Hematopoietic multipotent progenitor cell treated with erythropoietin and hydrocortisone succinate and interleukin-3 and kit ligand, for 6 days (in vitro differentiated cells): ENCODE measurements at places on chromosomes 12 and 14.

DNA sequence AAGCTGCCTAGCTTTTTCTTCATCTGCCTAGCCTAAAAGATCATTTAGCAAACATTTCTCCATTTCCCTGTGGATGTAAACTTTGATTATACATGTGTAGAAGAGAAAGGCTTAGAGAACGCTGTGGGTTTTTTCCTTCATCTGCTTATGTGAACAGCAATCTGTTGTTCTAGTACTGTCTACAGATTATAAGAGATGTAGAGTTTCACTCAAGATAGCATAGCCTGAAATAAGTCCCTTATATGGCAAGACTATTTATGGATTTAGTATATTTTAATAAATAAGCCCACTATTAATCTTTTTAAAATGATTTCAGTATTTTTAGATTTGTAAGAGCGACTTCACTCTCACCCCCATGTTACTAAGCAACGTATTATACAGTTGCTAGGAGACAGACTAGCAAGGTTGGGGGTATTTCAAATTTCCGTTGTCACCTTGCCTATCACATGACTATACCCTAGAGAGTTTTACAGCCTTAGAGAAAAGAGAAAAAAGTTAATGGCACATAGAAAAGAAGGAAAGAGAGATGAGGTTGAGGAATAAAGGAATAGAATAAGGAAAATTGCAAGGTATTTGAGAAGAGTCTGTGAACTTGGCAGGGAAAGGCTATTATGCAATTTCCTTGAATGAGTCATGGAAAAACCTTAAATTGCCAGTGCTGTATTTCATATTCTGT, 12.2 kb upstream of the TUBA1A start:
- DNase-seq, result peak; percentile 63

DNA sequence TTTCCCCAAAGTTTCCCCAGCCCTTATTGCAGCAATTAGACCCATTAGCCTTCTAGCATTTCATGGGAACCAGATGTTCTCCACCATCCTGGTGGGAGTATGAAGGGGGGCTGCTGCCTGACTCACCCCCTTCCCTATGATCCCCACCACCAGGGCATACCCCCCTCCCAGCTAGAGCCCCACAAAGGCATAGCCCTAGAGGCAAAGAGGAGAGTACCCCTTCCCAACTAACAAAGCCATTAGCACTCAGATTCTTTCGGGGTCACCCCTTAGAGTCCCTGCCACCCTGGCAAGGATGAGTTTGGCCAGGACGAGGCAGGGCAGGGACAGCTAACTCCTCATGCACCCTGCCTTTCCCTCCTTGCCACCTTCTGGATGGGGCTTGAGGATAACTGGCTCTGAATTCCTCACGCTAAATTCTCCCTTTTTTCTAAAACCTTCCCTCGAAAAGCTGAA, 9.2 kb downstream of the RARG start:
- DNase-seq, result no peak

DNA sequence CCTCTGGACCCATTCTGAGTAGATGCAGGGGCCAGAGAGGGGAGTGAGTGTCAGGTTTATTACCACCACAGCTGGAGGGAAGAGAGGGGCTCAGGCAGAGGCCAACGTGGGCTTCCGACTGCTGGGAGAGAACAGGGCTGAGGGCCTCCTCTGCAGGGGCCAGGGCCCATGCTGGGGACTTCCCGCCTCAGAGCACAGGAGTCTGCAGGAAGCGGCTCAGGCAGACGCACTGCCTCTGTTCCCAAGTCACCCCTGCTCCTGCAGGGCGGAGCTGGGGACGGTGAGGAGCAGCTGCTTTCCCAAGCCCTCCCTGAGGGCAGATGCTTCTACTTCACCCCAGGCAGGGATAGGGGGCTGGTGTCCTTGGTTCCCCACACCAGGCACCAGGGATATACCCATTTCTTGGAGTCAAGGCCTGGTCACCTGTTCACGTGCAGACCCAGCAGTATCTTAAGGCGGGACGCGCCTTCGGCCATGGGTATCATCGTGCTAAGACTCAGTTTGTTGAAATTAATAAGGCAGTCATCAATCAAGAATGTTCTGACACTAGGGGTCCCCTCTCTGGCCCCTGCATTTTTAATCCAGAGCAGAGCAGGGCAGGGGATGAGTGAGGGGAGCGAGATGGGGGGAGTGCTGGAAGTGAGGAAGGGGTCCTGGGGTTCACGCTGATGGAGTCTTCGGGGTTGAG, 100.0 kb downstream of the PIWIL1 start:
- no peak for DNase-seq

DNA sequence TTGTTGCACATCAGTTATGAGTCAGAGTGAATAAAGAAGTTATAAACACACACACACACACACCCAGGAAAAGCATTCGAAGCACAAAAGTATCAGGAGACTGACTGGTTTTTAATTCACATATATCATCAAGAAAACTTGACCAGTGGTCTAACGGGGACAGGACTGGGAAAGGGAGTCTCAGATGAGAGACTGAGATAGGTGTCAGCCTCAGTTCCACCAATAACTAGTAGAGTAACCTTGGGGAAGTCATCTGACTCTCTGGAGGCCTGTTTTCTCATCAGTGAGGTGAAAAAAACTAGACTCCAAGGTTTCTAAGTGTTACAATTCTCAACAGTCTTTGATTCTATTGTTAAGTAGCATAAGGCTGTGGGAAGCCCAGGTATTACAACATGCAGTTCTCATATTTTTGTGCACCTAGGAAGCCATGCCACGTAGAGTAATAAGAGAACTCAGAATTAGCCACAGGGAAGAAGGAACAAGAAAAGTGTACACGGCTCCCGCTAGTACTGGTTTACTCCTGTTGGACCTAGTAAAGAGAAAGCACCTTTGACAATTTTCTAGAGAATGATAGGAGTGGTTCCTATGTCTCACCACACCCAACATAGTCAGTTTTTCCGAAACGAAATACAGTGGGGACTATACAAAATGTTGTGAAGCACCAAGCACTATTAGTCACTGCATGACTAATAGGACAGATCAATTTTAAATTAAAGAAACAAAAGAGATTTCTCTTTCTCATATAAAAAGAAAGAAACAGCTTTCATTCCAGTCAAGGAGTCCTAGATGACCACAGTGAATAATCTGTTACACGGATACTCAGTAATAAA, 5.0 kb downstream of the PPTC7 start:
- DNase-seq, result peak; percentile 65

- DNase-seq, result no peak
Observed at GRCh38 chr12:50102646-50103309, 1.0 kb upstream of the GPD1 start.

- DNase-seq, result no peak
Observed at GRCh38 chr12:87794854-87795253, 234.3 kb downstream of the C12orf50 start.

- no peak for DNase-seq
Observed at GRCh38 chr14:80537626-80538025, 326.3 kb upstream of the DIO2 start.

- peak; percentile 13 for DNase-seq
Observed at GRCh38 chr12:107515446-107515958, 170.1 kb upstream of the PWP1 start.

DNA sequence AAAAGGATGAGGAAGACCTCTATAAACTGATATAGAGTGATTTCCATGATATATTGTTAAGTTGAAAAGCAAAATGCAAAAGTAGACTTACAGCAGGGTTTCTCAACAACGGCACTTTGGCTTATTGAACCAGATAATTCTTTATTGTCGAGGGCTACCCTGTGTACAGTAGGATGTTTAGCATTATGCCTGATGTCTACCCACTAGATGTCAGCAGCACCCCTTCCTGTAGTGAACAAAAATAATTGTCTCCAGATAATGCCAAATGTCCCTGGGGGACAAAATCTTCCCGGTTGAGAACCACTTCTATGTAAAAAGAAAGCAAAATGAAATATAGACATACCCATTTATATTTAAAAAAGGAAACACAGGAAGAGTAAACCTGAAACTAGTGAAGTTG, 32.4 kb downstream of the ABCD2 start:
- DNase-seq, result peak; percentile 3

DNA sequence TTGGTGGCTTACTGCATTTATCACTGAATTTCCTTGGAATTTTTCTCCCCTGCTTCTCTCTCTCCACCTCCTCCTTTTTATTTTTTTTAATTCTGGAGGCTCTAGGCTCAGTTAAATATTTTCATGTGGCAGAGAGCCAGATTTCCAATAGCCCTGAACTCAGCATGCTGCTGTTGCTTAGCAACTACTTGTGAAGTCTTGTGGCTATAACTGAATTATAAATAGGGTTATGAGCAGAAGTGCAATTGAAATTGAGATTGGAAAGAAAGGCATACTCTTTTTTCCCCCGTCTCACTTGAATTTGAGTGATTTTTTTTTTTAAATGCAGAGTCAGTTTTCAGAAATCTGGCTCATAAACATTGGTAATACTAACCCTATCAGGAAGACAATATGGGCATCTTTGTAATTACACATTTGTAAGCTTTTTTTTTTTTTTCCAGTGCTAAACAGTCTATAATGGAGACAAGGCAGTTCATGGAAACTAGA, 38.3 kb downstream of the ATF7IP start:
- DNase-seq, result peak; percentile 79

DNA sequence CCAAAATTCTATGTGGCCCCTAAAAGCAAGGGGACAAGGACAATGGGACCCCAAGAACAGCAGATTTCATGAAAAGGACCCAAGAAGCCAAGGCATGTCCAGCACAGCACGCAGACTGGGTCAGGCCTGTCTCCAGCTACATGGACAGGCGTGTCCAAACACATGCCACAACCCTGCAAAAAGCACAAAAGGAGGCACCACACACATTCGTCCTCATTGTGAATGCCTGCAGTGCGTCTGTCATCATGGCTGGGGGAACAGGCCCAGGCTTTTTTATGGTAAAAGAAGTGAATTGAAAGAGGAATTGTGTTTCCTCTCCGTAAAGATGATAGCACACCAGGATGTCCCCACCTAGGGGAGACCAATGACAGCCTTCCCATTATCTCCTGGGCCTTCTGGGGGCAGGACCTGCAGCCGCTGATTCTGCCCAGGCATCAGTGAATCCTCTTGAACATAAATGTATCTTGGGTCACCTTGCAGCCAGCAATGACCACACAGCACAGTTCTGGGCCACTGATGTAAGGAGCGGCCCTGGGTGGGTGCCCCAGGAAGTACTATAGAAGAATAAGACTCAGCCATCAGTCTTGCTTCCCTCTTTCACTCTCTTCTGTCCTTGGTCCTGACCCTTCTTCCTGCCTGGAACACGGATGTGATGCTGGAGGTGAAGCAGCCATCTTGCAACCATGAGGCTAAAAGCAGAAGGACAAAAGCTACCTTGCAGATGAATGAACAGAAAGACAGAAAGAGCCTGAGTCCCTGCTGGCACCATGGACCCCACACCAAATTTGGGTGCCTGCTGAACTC, 29.8 kb upstream of the C14orf180 start:
- DNase-seq, result no peak
